ENCODE measurements at places on chromosomes 16 and 17. TPM values are rescaled to one million over a fixed set of nuclear protein-coding genes. Genes with fewer than 3 reads are reported as not detected.

DNA sequence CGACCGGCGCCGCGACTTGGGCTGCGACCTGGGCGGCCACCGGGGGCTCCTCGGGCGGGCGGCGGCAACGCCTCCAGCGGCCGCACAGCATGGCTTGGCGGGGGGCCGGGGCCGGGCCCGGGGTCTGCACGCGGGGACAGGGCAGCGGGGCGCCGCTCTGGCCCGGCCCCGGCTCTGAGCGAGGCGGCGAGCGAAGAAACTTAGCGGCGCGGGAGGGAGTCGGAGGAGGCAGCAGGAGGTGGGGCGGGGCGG lies at the start of gene PLCD3:
TSS of gene PLCD3 (minus strand) at position 196 of the 252 bp plus-strand sequence. CDS start at position 91, 105 bp downstream.
- DNase-seq: no peak
- peaks cover 8% of the 10 kb centered on the region for H3K4me1 ChIP-seq
- no peaks in the 10 kb centered on the region for H3K27me3 ChIP-seq

GRCh38 chr17:1590029-1590746 lies 27.6 kb upstream of the PITPNA start:
- no peaks in the 10 kb centered on the region for H3K27me3 ChIP-seq
- peaks cover 3% of the 10 kb centered on the region for H3K36me3 ChIP-seq
- H3K27ac ChIP-seq: no peak overlapping the region
- no peak overlapping the region for H3K4me3 ChIP-seq
- no peak for DNase-seq
- H3K4me1 ChIP-seq: peaks cover 13% of the 10 kb centered on the region

GRCh38 chr16:10988164-10988803 lies 43.9 kb downstream of the CLEC16A start:
- DNase-seq: no peak
- no peaks in the 10 kb centered on the region for H3K27me3 ChIP-seq
- H3K36me3 ChIP-seq: peaks cover 13% of the 10 kb centered on the region
- peak overlapping the region; percentile 60 for H3K27ac ChIP-seq

Gene TMEM92
- polyA plus RNA-seq: 0.66 TPM

GRCh38 chr16:3276679-3277078 lies 6.6 kb upstream of the ZNF263 start:
- H3K27ac ChIP-seq: no peak overlapping the region
- H3K36me3 ChIP-seq: no peaks in the 10 kb centered on the region
- H3K4me3 ChIP-seq: no peak overlapping the region
- no peaks in the 10 kb centered on the region for H3K4me1 ChIP-seq
- no peak for DNase-seq

Gene APRT
- 500 TPM for polyA plus RNA-seq

DNA sequence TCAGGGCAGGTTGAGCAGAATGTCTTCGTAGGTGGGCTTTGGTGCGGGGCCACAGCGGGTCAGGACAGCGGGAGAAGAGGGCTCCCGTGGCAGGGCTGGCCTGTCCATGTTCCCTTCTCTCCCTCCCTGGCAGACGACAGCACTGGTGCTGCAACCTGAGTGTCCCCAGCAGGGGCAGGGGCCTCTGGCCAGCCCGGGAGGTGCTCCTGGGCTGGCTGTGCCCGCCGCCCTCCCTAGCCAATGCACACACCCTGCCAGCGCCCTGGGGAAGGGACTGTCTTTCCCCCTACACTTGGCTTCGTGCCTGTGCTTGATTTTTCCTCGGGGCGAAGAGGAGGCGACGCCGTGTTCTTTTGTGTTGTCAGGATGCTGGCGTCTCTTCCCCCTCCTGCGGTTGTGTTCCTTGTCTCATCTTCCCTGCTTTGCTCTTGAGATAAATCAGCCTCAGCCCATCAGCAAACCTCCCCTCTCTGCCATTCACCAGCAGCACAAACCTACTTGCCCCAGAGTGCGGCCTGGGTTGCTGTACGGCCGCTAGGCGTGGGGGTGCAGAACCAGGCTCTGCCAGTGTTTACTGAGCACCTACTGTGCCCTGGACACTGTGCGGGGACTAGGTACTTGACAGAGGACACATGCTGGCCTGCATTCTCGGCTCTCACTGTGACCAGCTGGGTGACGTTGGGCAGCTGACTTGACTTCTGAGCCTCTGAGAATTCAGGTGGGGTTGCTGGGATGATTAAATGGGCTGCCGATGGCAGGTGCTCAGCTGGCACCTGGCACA lies 237.3 kb upstream of the CIBAR2 start:
- H3K27me3 ChIP-seq: no peaks in the 10 kb centered on the region
- no peaks in the 10 kb centered on the region for H3K4me1 ChIP-seq
- H3K36me3 ChIP-seq: no peaks in the 10 kb centered on the region

DNA sequence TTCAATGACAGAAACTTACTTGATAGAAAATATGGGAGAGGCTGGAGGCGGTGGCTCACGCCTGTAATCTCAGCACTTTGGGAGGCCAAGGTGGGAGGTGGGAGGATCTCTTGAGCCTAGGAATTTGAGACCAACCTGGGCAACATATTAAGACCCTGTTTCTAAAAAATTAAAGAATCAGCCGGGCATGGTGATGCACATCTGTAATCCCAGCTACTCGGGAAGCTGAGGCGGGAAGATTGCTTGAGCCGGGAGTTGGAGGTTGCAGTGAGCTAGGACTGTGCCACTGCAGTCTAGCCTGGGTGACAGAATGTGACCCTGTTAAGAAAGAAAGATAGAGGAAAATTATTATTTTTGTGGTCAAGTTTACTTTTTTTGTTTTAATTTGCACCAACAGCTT lies 2.1 kb upstream of the NLK start:
- no peak overlapping the region for H3K27ac ChIP-seq
- H3K36me3 ChIP-seq: no peaks in the 10 kb centered on the region
- no peaks in the 10 kb centered on the region for H3K27me3 ChIP-seq
- no peak for DNase-seq

GRCh38 chr17:64357191-64357981 lies 33.3 kb downstream of the PECAM1 start:
- H3K4me3 ChIP-seq: no peak overlapping the region
- no peak overlapping the region for H3K27ac ChIP-seq
- no peak for DNase-seq
- no peaks in the 10 kb centered on the region for H3K36me3 ChIP-seq
- no peaks in the 10 kb centered on the region for H3K4me1 ChIP-seq

DNA sequence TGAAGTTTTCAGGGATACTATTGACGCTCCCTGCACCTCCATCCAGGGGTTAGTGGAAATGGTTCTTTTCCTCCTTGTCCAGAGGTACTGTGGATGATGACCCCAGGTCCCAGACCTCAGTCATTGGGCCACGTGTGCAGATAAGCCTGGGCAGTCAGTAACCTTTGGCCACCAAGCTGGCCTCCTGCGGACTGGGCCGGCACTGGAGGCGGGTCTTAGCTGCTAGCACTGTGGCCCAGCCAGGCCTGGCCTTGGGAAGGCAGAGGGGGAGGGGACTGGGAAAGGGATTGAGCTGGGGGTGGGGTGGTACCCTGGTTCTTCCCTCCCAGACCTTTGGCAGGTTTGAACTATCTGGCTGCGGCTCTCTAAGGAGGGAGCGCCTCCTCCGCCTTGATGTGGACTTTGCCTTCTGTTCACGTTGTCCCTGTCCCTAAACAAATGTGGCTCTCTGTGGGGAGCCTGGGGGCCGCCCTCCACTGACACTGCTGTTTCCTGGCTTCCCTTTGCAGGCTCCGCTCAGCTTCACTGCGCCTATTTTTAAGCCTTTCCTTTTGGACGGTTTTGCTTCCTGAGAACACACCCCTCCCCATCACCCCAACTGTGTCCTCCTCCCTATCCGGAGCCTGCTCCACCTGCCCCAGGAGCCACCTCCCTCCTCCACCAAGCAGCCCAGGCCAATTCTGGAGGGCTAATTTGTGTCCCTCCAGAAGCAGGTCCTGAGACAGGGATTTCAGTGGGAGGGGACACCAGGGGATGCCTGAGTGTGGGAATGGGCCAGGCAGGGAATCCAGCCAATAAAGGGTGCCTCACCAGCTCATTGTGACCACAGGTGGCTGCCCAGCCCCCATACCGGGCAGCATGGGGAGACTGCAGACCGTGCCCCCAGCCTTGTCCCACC lies 251.9 kb downstream of the SEC14L1 start:
- no peaks in the 10 kb centered on the region for H3K36me3 ChIP-seq
- DNase-seq: no peak
- peaks cover 16% of the 10 kb centered on the region for H3K4me1 ChIP-seq
- H3K27ac ChIP-seq: no peak overlapping the region

- DNase-seq: peak; percentile 82
- no peaks in the 10 kb centered on the region for H3K27me3 ChIP-seq
- peak overlapping the region; percentile 89 for H3K27ac ChIP-seq
- H3K4me1 ChIP-seq: peaks cover 25% of the 10 kb centered on the region
- H3K36me3 ChIP-seq: no peaks in the 10 kb centered on the region
Measured at GRCh38 chr17:12815642-12816141, 26.4 kb downstream of the ARHGAP44 start.

DNA sequence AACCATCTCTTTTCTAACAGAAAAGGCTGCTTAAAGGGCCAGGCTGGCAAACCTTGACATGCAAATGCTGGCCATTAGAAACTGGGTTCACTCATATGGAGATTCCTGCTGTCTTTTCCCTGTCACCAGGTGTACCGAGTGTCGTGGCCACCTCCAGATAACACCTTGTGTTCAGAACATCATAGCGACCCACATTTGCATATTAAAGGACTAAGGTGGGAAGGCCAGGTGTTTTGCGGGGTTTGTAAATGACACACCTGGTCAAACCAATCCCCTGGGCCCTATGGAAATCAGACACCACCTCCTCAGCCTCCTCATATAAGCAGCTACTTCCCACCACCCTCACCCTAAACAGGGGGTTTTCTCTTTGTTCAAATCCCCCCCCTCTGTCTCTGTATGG lies 2.5 kb upstream of the AIPL1 start:
- no peaks in the 10 kb centered on the region for H3K27me3 ChIP-seq
- no peaks in the 10 kb centered on the region for H3K4me1 ChIP-seq
- H3K27ac ChIP-seq: no peak overlapping the region

GRCh38 chr16:4096509-4096908 lies 19.7 kb downstream of the ADCY9 start:
- no peaks in the 10 kb centered on the region for H3K4me1 ChIP-seq
- H3K4me3 ChIP-seq: no peak overlapping the region
- H3K36me3 ChIP-seq: no peaks in the 10 kb centered on the region
- DNase-seq: no peak
- H3K27me3 ChIP-seq: no peaks in the 10 kb centered on the region
- no peak overlapping the region for H3K27ac ChIP-seq

GRCh38 chr17:40541060-40541872 lies 24.0 kb downstream of the CCR7 start:
- no peaks in the 10 kb centered on the region for H3K36me3 ChIP-seq
- peak overlapping the region; percentile 48 for H3K27ac ChIP-seq
- H3K4me1 ChIP-seq: peaks cover 61% of the 10 kb centered on the region
- H3K4me3 ChIP-seq: no peak overlapping the region

DNA sequence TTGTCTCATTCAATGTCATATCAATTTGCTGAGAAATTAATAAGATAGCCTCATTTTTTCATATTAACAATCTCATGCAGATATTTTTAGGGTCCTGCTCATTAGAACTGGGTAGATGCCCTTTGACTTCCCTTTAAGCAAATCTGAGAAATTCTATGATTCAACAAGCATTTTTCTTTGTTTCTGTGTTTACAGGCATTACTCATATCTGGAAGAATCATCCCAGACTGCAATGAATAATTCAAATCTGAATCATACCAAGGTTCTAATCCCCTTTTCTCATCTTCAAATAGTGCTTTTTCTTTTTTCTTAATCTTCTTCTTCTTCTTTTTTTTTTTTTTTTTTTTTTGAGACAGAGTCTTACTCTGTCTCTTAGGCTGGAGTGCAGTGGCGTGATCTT lies 69.2 kb upstream of the KIFC3 start:
- H3K27me3 ChIP-seq: no peaks in the 10 kb centered on the region
- no peaks in the 10 kb centered on the region for H3K36me3 ChIP-seq
- peaks cover 17% of the 10 kb centered on the region for H3K4me1 ChIP-seq
- no peak overlapping the region for H3K27ac ChIP-seq
- H3K4me3 ChIP-seq: no peak overlapping the region

Gene CACNG3
- polyA plus RNA-seq: 0.05 TPM

GRCh38 chr16:11089504-11090124 lies 145.2 kb downstream of the CLEC16A start:
- H3K27me3 ChIP-seq: no peaks in the 10 kb centered on the region
- H3K27ac ChIP-seq: no peak overlapping the region
- H3K4me3 ChIP-seq: no peak overlapping the region
- no peak for DNase-seq

Gene SLC7A6
- polyA plus RNA-seq: 27.4 TPM

DNA sequence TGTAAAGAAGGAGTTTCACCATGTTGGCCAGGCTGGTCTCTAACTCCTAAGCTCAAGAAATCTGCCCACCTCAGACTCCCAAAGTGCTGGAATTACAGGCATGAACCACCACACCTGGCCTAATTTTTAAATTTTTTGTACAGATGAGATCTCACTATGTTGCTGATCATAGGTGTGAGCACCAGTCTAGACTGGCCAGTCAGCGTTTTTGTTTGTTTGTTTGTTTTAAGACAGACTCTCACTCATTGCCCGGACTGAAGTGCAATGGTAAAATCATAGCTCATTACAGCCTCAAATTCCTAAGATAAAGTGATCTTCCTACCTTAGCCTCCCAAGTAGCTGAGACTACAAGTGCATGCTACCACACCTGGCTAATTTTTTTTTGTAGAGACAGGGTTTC lies 38.0 kb upstream of the TAOK1 start:
- H3K4me3 ChIP-seq: no peak overlapping the region
- no peaks in the 10 kb centered on the region for H3K36me3 ChIP-seq
- no peaks in the 10 kb centered on the region for H3K4me1 ChIP-seq
- H3K27ac ChIP-seq: no peak overlapping the region
- H3K27me3 ChIP-seq: no peaks in the 10 kb centered on the region

Gene CUEDC1
- 1.1 TPM for polyA plus RNA-seq

Gene TBC1D26
- polyA plus RNA-seq: not detected

DNA sequence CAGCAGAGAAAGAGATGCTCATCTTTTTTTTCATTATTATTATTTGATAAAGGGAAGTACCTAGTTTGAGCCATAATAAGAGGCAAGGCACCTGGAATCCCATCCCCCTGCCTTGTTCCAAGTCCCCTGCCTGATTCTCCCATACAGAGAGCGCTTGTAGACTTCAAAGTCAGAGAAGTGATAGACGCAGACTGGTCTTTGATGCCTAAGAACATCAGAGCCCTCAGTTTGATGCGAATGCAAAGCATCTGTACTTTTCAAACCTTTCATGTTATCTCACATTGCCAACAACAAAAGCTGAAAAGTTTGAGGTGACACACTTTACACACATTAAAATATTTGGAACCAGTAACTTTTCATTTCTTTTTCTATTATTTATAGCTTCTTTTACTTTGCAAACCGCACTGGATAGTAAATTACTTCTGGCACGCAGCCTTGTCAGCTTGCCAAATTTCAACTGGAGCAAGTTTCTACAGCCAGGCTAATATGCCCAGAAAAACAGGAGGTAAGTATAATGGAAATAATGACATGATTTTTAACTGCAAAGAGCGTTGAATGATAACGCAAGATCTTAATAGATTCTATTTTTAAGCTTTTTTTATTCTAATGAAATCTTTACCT lies 5.9 kb upstream of the UTP6 start:
- peaks cover 2% of the 10 kb centered on the region for H3K4me1 ChIP-seq
- no peak overlapping the region for H3K4me3 ChIP-seq
- no peak overlapping the region for H3K27ac ChIP-seq
- H3K27me3 ChIP-seq: peaks cover 3% of the 10 kb centered on the region
- H3K36me3 ChIP-seq: no peaks in the 10 kb centered on the region

Gene TBC1D28
- polyA plus RNA-seq: not detected

- H3K36me3 ChIP-seq: no peaks in the 10 kb centered on the region
- DNase-seq: no peak
- no peak overlapping the region for H3K4me3 ChIP-seq
- no peaks in the 10 kb centered on the region for H3K27me3 ChIP-seq
- no peaks in the 10 kb centered on the region for H3K4me1 ChIP-seq
Measured at GRCh38 chr16:53755026-53755910, 51.3 kb downstream of the FTO start.

Gene B9D1
- 15.6 TPM for polyA plus RNA-seq

Gene C16orf86
- polyA plus RNA-seq: 2.0 TPM

Gene CCL16
- not detected for polyA plus RNA-seq

GRCh38 chr17:1473170-1473569 lies 17.1 kb upstream of the CRK start:
- H3K4me1 ChIP-seq: peaks cover 27% of the 10 kb centered on the region
- peaks cover 24% of the 10 kb centered on the region for H3K36me3 ChIP-seq
